ENCODE measurements at places on chromosomes 1 and 21.

DNA sequence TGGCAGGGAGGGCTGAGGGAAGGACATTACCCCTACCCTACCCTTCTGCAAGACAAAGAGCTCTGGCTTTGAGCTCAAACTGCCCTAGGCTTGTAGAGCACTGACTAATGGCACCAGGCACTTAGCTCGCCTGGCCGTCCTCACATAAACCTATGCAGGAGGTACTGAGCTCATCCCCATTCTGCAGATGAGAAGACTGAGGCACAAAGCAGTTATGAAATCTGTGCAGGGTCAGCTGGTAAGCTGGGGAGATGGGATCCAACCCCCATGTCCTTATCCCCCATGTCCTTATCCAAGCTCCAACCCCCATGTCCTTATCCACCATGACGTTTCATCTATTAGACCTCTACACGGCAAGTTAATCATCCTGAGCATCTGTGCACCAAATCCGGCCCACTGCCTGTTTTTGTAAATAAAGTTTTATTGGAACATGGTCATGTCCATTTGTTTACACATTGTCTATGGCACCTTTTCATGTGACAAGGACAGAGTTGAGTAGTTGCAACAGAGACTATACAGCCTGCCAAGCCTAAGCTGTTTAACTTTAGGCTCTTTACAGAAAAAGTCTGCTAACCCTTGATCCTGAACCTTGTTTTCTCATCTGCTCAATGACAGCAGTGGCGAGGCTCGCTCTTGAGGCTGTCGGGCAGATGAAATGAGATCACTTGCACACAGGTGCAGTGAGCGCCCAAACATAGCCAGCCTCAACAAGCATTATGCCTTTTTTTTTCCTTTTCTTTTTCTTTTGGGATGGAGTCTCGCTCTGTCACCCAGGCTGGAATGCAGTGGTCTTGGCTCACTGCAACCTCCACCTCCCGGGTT is 86.8 kb downstream of the FBXO2 start:
- no peak for DNase-seq

DNA sequence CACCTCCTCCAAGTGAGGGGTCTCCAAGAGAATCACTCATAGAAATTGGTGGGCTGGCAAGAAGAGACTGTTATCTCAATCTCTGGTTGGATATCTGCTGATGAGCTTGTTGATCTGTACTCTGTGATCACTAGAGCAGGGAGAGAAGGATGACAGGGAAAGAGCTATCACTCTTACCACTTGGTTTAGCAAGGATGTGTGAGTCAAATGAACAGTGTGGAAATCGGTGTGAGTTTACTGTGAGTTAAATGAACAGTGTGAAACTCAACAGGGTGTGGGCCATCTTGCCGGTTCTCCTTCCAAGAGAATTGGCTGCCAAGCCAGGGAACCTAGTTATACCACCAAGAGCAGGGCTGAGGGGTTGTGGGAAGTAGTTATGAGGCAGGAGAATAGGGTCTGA is 33.3 kb upstream of the CD1D start:
- no peak for DNase-seq

GRCh38 chr1:156840186-156840897 is 18.6 kb downstream of the INSRR start:
- DNase-seq: no peak

GRCh38 chr1:116311756-116312680 is 61.0 kb upstream of the ATP1A1 start:
- no peak for DNase-seq

GRCh38 chr1:58664881-58665280 is 35.0 kb downstream of the MYSM1 start:
- DNase-seq: no peak

DNA sequence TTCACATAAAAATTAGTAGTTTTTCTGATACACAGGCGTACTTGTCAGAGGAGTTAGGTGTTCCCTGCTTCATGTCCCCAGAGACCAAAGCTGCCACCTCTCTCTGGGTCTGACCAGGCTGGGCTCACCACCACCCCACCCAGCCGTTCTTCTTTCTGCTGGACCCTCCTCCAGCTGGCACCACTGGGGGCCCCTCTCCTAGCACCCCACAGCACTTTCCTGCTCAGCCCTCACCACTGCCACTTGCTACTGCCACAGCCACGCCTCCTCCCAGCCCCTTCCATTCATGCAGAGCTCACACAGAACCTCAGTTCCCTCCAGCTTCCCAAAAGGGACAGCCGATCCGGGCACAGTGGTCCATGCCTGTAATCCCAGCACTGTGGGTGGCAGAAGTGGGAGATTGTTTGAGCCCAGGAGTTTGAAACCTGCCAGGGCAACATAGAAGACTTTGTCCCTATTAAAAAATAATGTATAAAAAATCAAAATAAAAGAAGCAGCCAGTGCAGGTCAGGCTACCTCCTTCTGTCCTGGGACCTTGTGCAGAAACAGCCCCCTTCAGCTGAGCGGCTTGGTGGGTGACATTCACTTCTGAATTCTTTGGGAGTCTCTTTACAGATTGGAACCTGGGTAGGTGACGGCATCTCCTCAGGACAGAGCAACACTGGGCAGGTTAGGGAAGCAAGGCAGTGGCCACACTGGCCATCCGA is 208.3 kb downstream of the TOMM20 start:
- no peak for DNase-seq

- DNase-seq: no peak
These were observed 100.0 kb downstream of the ETS2 start for GRCh38 chr21:38905752-38906151.

GRCh38 chr1:206699000-206699586 is 14.4 kb downstream of the MAPKAPK2 start:
- DNase-seq: no peak

DNA sequence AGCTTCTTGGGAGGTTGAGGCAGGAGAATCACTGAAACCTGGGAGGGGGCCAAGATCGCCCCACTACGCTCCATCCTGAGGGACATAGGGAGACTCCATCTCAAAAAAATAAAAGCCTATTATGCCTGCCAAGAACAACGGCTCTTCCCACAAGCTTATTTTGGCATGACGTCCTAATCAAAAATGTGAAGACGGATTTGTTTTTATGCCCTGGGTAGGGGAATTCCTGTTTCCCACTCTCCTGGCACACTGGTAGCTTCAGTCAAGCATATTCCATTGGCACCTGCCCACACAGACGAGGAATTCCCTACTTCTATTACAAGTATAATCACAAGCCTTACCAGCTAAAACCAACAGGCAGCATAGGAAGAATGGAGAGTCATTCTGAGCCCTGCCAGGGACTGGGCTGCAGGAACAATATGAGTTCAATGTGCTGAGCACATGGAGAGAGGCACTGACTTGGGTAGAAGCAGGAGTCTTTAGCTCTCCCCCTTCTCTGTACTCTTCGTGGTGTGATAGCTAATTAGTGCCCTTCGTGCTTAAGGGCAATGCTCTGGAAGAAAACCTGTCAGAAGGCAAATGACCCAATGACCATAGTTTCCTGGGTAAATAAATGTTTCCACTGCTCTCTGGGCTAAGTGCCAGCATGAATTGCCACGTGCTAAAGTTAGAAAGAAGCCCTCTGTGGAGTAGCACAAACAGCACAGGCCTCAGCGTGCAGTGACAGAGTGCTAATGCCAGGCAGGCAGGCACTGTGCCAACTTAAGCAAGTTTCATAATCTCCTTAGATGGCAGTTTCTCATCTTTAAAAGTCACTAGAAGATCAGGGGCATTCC is 16.8 kb downstream of the TNFSF4 start:
- no peak for DNase-seq

- DNase-seq: no peak
These were observed 779 bp upstream of the DEGS1 start for GRCh38 chr1:224182057-224182865.

GRCh38 chr1:94255476-94255875 is 18.1 kb upstream of the ARHGAP29 start:
- no peak for DNase-seq

- peak; percentile 58 for DNase-seq
These were observed 2.8 kb upstream of the SPSB1 start for GRCh38 chr1:9289711-9290485.

DNA sequence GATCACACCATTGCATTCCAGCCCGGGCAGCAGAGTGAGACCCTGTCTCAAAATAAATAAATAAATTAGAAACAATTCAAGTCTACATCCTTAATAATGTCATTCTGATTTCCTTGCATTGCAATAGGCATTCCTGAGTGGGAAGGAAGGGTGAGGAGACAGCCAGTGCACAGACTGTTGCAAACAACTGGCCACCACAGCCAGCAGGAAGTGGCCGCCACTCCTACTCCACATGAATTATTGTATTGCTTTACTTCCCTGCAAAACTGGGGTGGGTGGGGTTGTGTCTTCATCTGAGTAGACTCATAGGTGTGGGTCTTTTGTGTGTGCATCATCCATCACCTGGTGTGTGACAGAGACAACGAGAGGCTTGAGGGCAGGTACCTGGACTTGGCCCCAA is 60.1 kb downstream of the OPTC start:
- no peak for DNase-seq

- DNase-seq: no peak
These were observed 55.2 kb upstream of the PTGS2 start for GRCh38 chr1:186735463-186735862.

GRCh38 chr21:44752671-44753235 is 41.4 kb upstream of the TSPEAR start:
- no peak for DNase-seq

- no peak for DNase-seq
These were observed 187.0 kb downstream of the NTMT2 start for GRCh38 chr1:170332801-170333200.

DNA sequence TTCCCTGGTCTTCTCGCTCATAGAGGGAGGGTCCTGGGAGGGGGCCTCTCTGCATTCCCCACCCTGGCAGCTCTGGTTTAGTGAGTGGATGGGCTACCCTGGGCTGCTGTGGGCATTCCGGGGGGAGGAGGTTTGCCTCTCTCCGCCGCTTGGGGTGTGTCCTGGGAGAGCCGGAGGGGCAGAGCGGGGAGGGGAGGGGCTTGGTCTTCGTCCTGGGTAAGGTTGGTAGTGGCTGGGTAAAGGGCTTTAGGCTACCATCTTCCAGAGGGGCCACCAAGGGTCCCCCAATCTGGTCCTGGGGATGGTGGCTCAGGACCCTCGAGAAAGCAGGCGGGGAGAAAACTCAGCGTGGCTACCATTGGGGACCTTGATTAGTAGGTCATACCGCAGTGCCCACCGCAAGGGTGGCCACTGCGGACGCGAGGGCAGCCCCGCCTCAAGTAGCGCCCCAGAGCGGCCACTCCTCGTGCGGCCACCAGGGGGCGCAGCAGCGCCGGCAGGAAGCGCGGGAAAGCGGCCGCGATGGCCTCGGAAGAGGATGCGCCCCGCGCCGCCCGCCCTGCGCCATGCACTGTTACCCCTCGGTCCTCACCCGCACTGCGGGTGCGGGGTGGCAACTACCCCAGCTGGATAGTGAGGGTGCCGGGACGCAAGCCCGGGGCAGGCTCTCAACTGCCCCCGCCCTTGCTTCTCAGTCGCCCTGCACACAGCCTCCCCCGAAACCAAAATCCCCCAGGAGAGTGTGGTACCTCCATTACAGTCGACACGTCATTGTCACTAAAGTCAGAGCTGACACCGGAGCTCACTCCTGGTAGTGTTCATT is 44.1 kb upstream of the SLC25A33 start:
- DNase-seq: no peak

DNA sequence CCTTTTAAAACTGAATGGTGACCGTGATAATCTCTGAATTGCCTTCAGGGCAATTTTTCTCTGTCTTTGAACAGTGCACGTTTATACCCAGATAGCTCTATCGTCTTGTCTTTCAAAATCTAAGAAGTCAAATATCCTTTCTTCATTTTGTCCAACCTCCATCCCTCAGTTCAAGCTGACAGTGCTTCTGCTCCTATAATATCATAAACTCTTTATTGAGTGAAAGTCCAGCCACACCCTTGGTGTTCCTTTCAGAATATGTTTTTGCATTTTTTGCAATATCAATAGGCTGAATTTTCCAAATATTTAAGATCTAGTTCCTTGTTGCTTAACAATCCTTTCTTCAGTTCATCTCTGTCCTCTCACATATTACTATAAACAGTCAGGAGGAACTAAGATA is 35.1 kb upstream of the FRRS1 start:
- DNase-seq: no peak

DNA sequence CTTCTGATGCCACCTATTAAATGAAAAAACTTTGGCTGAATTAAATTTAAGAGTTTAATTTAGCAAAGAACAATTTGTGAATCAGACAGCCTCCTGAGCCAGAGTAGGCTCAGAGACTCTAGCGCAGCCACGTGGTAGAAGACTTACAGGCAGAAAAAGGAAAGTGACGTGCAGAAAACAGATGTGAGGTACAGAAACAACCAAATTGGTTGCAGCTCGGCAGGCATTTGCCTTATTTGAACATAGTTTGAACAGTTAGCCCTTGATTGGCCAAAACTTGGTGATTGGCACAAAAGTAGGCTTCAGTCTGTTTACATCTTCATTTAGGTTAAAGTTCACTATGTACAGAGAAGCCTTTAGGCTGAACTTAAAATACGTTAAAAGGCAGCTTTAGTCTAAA is 22.9 kb downstream of the TCP10L start:
- DNase-seq: peak; percentile 50

GRCh38 chr1:23400324-23401114 is 24.0 kb downstream of the TCEA3 start:
- DNase-seq: no peak
